ENCODE measurements at places on chromosomes 7 and 10. TPM values are rescaled to one million over a fixed set of nuclear protein-coding genes. Genes with fewer than 3 reads are reported as not detected.

The ARHGEF35 gene
- 0.13 TPM for total RNA-seq

The HGF gene
- total RNA-seq = 0.25 TPM

The ADAMTS14 gene
- not detected for total RNA-seq

The GPR146 gene
- total RNA-seq = 25.5 TPM

The AKAP9 gene
- total RNA-seq = 25.2 TPM

The GOLGA7B gene
- 0.13 TPM for total RNA-seq

The PCBD1 gene
- 55.3 TPM for total RNA-seq

The COBL gene
- total RNA-seq = under 0.01 TPM

The OR2A42 gene
- total RNA-seq = not detected

The HERC4 gene
- 33.2 TPM for total RNA-seq

The ZNF777 gene
- total RNA-seq = 4.3 TPM

The PILRA gene
- not detected for total RNA-seq

The KEL gene
- not detected for total RNA-seq

The RELN gene
- total RNA-seq = 413 TPM

Measured in dermis microvascular lymphatic vessel endothelial cell (primary cell).